ENCODE measurements at places on chromosomes 5 and 9.

DNA sequence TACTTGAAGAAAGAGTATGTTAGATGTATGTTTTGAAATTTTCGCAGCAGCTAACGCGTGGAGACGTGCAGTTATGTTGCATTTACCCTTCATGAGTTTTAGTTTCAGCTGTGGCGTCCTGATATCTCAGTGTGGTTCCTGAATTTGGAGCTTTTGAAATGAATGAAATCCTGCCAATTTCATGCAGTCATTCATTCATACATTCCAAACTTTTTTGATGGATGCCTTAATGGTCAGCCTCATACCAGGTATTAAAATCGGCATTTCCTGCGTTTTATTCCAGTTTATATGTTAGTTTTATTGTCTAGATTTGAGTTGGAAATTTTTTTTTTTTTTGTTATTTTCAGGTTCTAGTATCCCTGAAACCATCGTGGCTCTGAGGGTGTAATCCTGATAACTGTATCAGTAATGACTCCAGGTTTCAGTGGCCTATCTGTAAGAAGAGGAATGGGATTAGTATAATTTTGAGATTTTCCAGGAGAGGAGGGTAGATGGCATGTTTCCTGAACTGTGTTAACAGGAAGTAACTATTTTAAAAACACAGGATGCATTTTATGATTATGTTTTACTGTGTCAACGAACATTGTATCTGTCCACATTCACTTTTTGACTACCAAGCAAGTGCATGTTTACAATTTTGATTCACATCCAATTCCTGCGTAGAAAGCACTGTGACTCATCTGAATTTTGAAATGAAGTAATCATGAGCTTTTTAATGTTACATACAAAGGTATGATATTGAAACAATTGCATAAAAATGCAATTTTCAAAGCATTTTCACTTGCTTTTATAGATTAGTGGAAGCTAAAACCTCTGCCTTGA, 1.0 kb downstream of the FOCAD start:
- no peak for DNase-seq

DNA sequence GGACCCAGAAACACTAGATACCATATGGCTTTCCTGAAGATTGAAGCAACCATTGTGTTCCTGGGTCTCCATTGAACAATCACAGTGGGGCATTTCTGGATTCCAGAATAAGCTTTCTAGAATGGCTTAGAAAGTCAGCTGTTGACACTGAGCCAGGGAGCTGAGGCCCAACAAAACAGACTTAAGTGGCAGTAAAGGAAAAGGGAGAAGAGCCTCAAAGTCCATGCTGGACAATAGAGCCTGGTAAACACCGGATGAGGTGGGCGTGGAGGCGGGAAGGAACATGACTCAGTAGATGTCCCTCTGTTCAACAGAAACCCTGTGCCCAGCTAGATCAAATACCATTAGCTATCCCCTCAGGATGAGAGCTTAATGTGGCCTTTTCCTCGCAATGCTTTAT, 14.8 kb downstream of the SPARC start:
- no peak for DNase-seq

GRCh38 chr9:14260101-14260500, 53.8 kb downstream of the NFIB start:
- DNase-seq: no peak

GRCh38 chr5:68195137-68195536, 20.4 kb upstream of the PIK3R1 start:
- no peak for DNase-seq

- DNase-seq: no peak
Observed at GRCh38 chr9:97559111-97559514, 57.6 kb downstream of the TMOD1 start.

DNA sequence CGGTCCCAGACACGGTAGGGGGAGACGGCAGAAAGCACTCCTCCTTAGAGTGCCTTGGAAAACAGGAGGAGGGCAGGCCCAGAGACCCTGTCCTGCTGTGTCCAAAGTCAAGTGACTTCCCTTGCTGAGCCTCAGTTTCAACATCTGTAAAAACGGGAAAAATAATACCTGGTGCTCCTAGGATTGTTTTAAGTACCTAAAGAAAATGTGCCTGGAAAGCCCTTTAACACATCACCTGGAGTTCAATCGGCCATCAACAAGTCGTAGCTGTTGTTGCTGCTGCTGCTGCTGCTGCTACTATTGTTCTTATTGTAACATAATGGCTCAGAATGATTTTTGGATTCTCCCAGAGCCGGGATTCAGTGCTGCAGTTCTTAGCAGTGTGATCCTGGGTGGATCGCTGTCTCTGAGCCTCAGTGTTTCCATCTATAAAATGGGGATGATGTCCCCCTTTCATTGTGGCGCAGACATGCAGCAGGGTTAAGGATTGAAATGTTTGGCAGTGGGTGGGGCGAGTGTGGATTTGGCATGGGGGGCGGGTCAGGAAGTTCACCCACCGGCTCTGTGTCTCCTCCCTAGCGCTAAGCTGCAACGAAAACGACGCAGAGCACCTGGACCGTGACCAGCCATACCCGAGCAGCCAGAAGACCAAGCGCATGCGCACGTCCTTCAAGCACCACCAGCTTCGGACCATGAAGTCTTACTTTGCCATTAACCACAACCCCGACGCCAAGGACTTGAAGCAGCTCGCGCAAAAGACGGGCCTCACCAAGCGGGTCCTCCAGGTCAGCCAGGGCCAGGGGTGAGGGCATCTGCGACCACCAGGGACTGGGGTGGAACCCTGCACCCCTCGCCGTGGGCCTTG, 9.2 kb downstream of the LHX2 start:
- no peak for DNase-seq

GRCh38 chr9:27726244-27727081, 153.2 kb upstream of the C9orf72 start:
- peak; percentile 54 for DNase-seq

DNA sequence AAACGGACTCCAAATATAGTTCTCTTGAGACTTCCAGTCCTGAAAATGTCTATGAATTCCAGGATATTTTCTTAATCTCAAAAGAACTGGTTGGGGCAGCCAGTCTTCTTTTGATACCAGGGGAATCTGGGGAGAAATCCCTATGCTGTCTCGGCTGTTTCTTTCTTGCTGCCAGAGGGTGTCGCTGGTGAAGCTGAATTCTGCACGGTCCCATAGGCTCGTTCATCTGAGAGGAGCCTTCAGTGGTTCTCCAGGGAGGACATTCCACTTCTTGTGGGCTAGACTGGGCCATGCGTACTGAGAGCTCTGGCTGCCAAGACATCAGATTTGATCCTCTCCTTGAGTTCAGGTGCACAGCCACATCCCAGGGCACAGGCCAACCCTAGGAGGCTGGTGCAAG, 155.0 kb upstream of the CLINT1 start:
- DNase-seq: no peak

DNA sequence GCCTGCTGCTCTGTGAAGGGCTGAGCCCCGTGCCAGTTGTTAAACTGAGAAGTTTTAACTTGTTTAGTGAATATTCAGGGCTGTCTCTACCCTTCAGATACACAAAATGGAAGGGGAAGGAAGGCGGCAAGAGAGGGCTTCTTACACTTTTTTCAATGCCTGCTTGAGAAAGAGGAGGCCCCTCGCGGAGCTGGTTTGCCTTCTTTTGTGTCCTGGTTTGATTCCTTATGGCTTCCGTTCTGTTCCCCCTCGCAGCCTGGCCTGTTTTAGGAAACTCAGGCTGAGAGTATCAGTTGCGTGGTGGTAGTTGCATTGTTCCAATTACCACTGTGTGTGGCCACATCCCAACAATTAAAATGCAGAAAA, 1.0 kb downstream of the FAM53C start:
- no peak for DNase-seq

DNA sequence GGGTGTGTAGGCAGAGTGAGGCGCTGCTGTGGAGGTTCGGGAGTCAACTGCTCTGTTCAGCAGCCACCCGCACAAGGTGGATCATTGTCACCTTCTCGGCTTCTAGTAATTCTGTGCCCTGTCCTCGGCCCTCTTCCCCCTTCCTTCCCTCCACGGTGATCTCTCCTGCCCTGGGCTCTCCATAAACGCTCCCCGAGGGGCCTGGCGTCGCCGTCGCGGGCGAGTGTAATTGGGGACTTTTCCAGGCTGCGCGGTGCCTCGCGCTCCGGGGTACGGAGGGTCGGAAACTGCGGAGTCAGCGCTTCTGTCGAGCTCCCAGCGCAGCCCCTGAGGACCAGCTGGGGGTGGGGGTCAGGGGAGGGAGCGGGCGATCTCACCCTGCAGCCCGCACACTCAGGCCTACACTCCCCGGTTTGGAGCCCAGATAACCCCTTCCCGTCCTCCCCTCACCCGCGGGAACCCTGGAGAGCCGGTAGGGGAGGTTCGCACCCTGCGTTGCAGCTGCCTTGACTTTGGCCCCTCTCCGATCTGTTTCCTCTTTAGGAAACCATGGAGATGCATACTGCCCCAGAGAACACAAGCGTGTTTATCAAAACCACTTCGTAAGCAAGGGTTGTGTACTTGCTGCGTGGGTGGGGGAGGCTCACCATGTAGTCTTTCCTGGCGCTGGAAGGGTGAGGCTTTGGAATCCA, 188.3 kb upstream of the ZNF618 start:
- DNase-seq: no peak
